Activated CD4-positive, alpha-beta memory T cell treated with anti-CD3 and anti-CD28 coated beads, Interleukin-2, amount 10 ng/mL, durations not matched to agents 7 days and 5 days (primary cell): ENCODE measurements at places on chromosomes 5 and 9.
A peak's percentile ranks its signal among the peaks of the same experiment; 100 is the strongest.

DNA sequence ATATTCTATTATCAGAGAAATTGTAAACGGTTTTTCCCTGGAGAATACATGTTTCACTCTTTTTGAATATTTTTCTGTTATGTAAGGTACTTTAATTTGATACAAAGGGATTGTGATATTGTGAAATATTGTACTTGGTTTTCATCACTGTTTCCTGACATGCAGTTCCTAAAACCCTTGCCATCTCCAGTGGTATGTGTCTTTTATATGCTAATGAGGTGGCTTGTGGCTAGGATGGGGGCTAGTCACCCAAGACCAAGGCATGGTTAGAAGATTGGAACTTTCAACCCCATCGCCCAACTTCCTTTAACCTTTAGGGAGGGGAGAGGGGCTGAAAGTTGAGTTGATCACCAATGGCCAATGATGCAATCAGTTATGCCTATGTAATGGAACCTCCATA lies 160.6 kb downstream of the TAF11L14 start:
- H3K27ac ChIP-seq, result no peak overlapping the region
- H3K36me3 ChIP-seq, result no peaks in the 10 kb centered on the region
- no peak overlapping the region for H3K4me3 ChIP-seq
- no peaks in the 10 kb centered on the region for H3K4me1 ChIP-seq
- H3K27me3 ChIP-seq, result no peaks in the 10 kb centered on the region

DNA sequence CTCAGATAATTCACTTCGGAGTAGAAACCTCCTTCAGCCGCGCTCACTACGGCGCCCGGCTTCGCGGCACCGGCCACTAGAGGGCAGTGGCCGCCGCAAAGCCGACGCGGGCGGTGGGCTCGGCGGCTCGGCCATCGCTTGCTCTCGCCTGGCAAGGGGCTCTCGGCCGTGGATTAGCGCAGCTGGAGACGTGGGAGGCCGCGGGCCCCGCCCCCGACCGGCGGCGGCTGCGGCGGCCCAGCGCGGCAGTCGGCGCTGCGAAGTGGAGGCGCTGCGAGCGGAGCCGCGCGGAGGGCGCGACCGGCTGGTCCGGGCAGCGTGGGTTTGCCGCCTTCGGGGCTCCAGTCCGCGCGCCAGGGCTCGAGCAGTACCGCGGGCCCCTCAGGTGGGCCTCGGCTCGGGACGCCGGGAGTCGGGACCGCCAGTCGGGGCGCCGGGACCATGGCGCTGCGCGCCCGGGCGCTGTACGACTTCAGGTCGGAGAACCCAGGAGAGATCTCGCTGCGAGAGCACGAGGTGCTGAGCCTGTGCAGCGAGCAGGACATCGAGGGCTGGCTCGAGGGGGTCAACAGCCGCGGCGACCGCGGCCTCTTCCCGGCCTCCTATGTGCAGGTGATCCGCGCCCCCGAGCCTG lies at the start of gene SNX18:
TSS of gene SNX18 (plus strand) at position 248 of the 634 bp plus-strand sequence. CDS start at position 442, 194 bp downstream.
- H3K4me3 ChIP-seq, result peak within 1 kb of the TSS; percentile 92
- DNase-seq, result peak; percentile 93
- H3K27ac ChIP-seq, result peak within 1 kb of the TSS; percentile 56
- peaks cover 39% of the 10 kb centered on the region for H3K36me3 ChIP-seq

DNA sequence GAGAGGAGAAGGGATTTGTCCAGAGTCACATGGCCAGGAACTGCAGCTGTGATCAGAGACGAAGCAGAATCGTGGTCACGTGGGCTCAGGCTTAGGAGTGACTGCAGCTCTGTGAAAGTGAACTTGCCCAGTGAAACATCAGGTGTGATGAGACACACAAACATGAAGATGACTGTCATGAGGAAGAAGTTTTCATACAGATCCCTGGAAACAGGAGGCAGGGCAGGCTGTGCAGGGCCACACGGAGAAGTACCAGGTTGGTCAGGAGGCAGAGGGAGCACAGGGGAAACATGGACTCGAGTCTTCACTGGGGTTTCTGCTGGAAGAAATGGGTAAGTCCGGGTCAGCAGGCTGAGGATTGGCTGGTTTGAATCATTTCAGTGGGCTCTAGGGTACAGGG lies 64.1 kb downstream of the BARX1 start:
- peaks cover 3% of the 10 kb centered on the region for H3K36me3 ChIP-seq
- DNase-seq, result peak; percentile 3
- no peak overlapping the region for H3K4me3 ChIP-seq

DNA sequence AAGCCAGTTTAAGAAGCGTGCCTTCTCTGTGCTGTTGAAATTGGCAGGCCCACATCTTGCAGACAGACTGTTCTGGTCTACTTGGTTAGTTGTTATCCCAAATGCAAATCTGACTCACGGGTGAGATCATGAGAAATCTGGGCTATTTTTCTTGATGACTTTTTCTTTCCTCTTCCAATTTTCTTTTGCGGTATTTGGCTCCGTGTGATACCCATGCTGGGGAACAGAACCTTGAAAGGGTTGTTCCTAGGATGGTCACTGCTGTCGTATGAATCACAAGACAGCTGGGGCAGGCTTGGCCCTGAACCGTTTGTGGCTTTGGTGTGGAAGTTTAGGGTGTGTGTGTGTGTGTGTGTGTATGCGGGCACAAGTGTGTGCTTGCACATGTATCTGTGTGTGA lies 24.6 kb downstream of the PDZD2 start:
- H3K27ac ChIP-seq, result no peak overlapping the region
- H3K27me3 ChIP-seq, result no peaks in the 10 kb centered on the region
- H3K4me3 ChIP-seq, result no peak overlapping the region
- H3K4me1 ChIP-seq, result no peaks in the 10 kb centered on the region
- DNase-seq, result no peak

DNA sequence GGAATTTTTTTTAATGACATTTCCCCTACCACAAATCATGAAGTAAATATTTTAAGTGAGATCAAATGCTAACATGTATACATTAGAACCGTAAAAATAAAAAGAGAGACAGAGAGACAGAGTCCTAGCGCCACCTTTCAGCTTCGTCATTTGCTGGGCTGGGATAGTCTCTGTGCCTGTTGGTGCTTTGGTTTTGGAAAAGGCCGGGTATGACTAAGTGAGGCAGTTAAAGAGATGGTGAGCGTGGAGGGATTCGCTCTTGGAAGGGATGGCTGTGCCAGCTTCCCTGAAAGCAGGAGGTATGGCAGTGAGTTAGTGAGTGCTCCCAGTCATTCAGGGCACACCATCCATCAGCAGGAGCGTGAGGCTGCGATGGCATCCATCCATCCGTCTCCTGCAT lies 729.6 kb upstream of the WWC1 start:
- no peaks in the 10 kb centered on the region for H3K36me3 ChIP-seq
- H3K27me3 ChIP-seq, result no peaks in the 10 kb centered on the region
- H3K27ac ChIP-seq, result no peak overlapping the region
- H3K4me3 ChIP-seq, result no peak overlapping the region

- H3K27ac ChIP-seq, result peak overlapping the region; percentile 91
- H3K27me3 ChIP-seq, result no peaks in the 10 kb centered on the region
- peak; percentile 25 for DNase-seq
- peak overlapping the region; percentile 95 for H3K4me3 ChIP-seq
- peaks cover 44% of the 10 kb centered on the region for H3K4me1 ChIP-seq
- peaks cover 18% of the 10 kb centered on the region for H3K36me3 ChIP-seq
These were observed 533 bp downstream of the SREK1IP1 start for GRCh38 chr5:64767959-64768357.

GRCh38 chr9:132235894-132236661 lies 74.2 kb downstream of the NTNG2 start:
- no peaks in the 10 kb centered on the region for H3K4me1 ChIP-seq
- H3K36me3 ChIP-seq, result no peaks in the 10 kb centered on the region
- no peak overlapping the region for H3K4me3 ChIP-seq
- DNase-seq, result peak; percentile 81
- H3K27ac ChIP-seq, result no peak overlapping the region

- no peaks in the 10 kb centered on the region for H3K4me1 ChIP-seq
- H3K27ac ChIP-seq, result no peak overlapping the region
- H3K27me3 ChIP-seq, result peaks cover 13% of the 10 kb centered on the region
These were observed 29.1 kb upstream of the NEURL1B start for GRCh38 chr5:172611913-172612312.

DNA sequence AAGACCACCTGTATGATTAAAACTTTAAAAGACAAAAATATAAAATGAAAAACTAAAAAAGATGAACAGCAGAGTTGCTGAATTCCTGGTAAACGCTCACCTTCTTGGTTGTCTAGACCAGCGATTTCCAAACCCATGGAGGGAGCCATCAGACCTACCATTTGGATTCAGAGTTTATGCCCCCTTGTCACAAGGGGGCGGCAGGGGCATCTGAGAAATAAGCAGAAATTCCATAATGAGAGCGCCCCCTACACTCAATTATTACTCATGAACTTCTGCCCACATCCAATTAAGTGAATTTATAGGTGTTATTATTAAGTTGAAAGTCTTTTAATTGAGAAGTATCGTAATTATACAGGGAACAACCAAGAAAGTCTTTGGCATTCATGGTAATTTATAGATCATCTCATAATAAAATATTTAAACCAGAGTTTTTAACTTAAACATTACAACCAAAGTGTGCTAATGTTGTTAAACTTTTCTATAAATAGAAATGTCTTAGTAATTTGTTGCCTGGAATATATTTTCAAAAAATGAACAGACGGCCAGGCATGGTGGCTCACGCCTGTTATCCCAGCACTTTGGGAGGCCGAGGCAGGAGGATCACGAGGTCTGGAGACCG lies 35.2 kb upstream of the SPATA31C2 start:
- H3K36me3 ChIP-seq, result no peaks in the 10 kb centered on the region
- H3K4me3 ChIP-seq, result no peak overlapping the region
- H3K27me3 ChIP-seq, result peaks cover 31% of the 10 kb centered on the region
- no peak overlapping the region for H3K27ac ChIP-seq

DNA sequence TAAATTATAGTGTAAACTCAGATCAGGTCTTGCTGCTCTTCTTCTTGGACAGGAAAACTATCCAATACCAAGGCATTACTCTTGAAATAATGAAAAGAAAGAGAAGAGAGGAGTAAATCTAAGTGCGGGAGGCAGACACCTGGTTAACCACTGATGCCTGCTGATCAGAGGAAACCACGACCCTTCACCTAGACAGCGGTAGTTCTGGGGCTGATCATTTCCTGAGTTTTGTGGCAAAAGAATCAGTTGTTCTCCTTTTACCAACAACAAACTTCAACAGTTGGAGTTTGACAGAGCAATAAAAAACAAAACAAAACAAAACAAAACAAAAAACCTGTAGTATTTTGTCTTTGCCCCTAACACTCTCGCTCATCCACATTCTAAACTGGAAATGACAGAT lies 3.0 kb downstream of the RLN1 start:
- peaks cover 34% of the 10 kb centered on the region for H3K4me1 ChIP-seq
- peak overlapping the region; percentile 46 for H3K4me3 ChIP-seq
- no peaks in the 10 kb centered on the region for H3K27me3 ChIP-seq
- peaks cover 19% of the 10 kb centered on the region for H3K36me3 ChIP-seq
- DNase-seq, result peak; percentile 57

GRCh38 chr9:133713150-133713959 lies 24.8 kb downstream of the SARDH start:
- no peaks in the 10 kb centered on the region for H3K4me1 ChIP-seq
- H3K27ac ChIP-seq, result no peak overlapping the region
- no peaks in the 10 kb centered on the region for H3K27me3 ChIP-seq
- no peak overlapping the region for H3K4me3 ChIP-seq
- DNase-seq, result no peak
- H3K36me3 ChIP-seq, result no peaks in the 10 kb centered on the region

DNA sequence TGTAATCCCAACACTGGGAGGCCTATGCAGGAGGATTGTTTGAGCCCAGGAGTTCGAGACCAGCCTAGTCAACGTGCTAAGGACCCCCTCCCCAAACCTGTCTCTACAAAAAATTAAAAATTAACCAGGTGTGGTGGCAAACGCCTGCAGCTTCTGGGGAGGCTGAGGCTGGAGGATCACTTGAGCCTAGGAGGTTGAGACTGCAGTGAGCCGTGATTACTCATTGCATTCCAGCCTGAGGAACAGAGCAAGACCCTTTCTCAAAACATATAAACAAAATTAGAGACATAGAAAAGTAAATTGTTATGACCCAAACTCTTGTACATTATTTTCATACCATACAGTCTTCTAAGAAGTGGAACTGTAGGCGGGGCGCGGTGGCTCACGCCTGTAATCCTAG lies 1.1 kb downstream of the GPR107 start:
- DNase-seq, result no peak
- H3K4me1 ChIP-seq, result peaks cover 44% of the 10 kb centered on the region
- peak overlapping the region; percentile 91 for H3K27ac ChIP-seq
- H3K27me3 ChIP-seq, result no peaks in the 10 kb centered on the region
- peaks cover 19% of the 10 kb centered on the region for H3K36me3 ChIP-seq

GRCh38 chr5:90037646-90038045 lies 371.9 kb downstream of the CETN3 start:
- H3K4me3 ChIP-seq, result no peak overlapping the region
- no peak overlapping the region for H3K27ac ChIP-seq
- no peaks in the 10 kb centered on the region for H3K4me1 ChIP-seq
- no peaks in the 10 kb centered on the region for H3K27me3 ChIP-seq

DNA sequence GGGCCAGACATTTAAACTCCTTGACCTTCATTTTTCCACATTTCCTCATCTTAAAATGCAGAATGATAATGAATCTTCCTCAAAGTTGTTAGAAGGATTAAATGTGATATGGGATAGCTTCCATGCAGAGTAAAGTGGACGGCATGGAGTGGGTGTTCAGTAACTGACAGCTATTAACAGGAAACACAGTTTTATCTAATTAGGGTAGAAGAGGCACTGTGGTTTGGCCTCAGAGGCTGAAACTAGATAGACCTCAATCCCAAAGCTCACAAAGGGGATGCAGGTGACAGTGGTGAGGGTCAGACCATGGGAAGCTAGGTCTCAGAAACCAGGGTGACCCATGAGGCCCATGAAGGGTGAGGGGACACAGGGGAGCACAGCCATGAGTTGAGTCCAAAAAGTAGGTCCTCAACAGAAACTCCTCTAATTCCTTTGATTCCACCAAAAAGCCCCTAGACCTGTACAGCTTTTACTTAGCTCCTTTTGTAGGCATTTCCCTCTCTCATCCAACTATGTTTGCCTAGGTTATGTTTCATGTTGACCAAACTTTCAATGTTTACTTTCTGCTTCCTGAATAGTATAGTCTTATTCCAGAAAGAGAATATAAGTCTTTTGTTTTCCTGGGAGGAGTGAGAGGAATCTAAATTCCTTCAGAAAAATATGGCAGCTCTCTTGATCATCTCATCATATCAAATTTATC lies 27.9 kb upstream of the GLDC start:
- no peak overlapping the region for H3K4me3 ChIP-seq
- H3K27me3 ChIP-seq, result no peaks in the 10 kb centered on the region
- H3K4me1 ChIP-seq, result peaks cover 1% of the 10 kb centered on the region
- no peak overlapping the region for H3K27ac ChIP-seq

GRCh38 chr9:122192261-122192875 lies 32.7 kb downstream of the MORN5 start:
- H3K36me3 ChIP-seq, result no peaks in the 10 kb centered on the region
- DNase-seq, result no peak
- no peak overlapping the region for H3K27ac ChIP-seq
- H3K4me3 ChIP-seq, result no peak overlapping the region
- H3K27me3 ChIP-seq, result peaks cover 7% of the 10 kb centered on the region
- peaks cover 3% of the 10 kb centered on the region for H3K4me1 ChIP-seq

DNA sequence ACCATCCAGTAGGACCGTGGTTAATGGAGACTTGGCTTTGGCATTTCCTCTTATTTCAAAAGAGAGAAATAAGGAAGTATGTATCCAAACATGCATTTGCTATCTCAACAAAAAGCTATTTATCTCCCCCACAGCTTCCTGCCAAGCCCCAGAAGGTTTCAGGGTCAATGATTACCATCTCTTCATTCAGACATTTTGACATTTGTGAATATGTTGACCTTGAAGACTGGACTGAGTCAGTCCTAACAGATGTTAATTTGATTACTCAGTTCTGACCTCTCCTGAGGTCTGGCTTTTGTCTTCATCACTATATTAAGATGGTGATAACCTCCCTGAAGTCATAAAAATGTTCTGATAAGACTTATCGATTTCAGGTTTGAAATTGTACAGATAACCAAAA lies 479.4 kb downstream of the AGTPBP1 start:
- DNase-seq, result no peak
- no peak overlapping the region for H3K27ac ChIP-seq
- H3K4me3 ChIP-seq, result no peak overlapping the region
- H3K27me3 ChIP-seq, result no peaks in the 10 kb centered on the region
- no peaks in the 10 kb centered on the region for H3K36me3 ChIP-seq
